ENCODE measurements at places on chromosomes 3 and 15.

DNA sequence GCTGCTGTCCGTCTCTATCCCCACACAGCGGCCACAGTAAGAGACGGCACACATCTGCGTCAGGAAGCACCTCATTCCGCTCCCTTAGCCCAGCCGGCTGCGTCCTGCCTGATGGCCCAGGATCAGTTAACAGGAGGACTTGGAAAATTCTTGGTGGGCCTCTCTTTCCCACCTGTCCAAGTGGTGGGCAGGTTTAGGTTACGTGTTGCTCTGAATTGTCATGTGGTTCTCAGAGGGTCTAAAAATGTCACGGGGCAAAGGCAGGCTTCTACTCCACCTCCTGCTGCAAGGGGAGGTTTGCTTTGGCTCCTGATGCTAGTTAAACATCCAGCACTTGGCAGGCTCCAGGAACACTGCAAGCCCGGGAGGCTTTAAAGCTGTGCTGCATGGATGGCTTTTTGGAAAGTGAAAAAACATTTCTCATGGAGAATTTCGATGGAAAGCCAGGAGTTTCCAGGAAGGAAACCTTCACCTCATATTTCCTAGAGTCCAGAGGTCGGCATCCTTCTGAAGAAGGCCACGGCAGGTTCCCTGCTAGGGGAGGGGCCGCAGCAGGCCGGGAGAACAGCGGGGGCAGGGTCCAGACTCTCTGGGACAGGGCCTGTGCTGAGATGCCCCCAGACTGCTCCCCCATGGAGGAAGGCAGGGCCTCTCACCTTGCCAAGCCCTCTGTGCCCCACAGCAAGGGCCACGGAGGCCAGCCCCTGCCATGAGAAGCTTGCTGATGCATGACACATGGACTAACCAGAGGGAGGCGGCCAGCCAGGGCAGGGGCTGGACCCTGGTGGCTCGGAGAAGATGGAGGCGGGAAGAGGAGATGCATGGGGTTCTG is 10.8 kb downstream of the CTSH start:
- H3K36me3 ChIP-seq, result no peaks in the 10 kb centered on the region
- DNase-seq, result no peak
- no peak overlapping the region for H3K4me3 ChIP-seq

GRCh38 chr15:60773901-60774300 is 295.0 kb upstream of the ICE2 start:
- peaks cover 17% of the 10 kb centered on the region for H3K27me3 ChIP-seq
- peaks cover 3% of the 10 kb centered on the region for H3K4me1 ChIP-seq
- H3K36me3 ChIP-seq, result no peaks in the 10 kb centered on the region
- H3K4me3 ChIP-seq, result no peak overlapping the region
- no peak overlapping the region for H3K27ac ChIP-seq

- peaks cover 15% of the 10 kb centered on the region for H3K27me3 ChIP-seq
- no peaks in the 10 kb centered on the region for H3K36me3 ChIP-seq
- no peak for DNase-seq
- no peak overlapping the region for H3K27ac ChIP-seq
Measured at GRCh38 chr3:160224811-160225175, 429 bp upstream of the C3orf80 start.

- no peaks in the 10 kb centered on the region for H3K36me3 ChIP-seq
- no peak for DNase-seq
- peaks cover 2% of the 10 kb centered on the region for H3K4me1 ChIP-seq
- H3K27me3 ChIP-seq, result no peaks in the 10 kb centered on the region
- H3K4me3 ChIP-seq, result no peak overlapping the region
Measured at GRCh38 chr15:94081829-94082228, 149.5 kb upstream of the MCTP2 start.

GRCh38 chr15:40103864-40104271 is 4.8 kb downstream of the BMF start:
- H3K27ac ChIP-seq, result no peak overlapping the region
- no peak for DNase-seq
- peaks cover 2% of the 10 kb centered on the region for H3K36me3 ChIP-seq
- H3K4me1 ChIP-seq, result peaks cover 28% of the 10 kb centered on the region
- peaks cover 9% of the 10 kb centered on the region for H3K27me3 ChIP-seq

GRCh38 chr3:169384573-169384972 is 278.9 kb downstream of the MECOM start:
- no peak for DNase-seq
- no peaks in the 10 kb centered on the region for H3K27me3 ChIP-seq

- H3K4me1 ChIP-seq, result peaks cover 8% of the 10 kb centered on the region
- no peak for DNase-seq
- no peak overlapping the region for H3K4me3 ChIP-seq
- H3K27me3 ChIP-seq, result no peaks in the 10 kb centered on the region
Measured at GRCh38 chr3:150797155-150797554, 34.2 kb upstream of the SIAH2 start.

DNA sequence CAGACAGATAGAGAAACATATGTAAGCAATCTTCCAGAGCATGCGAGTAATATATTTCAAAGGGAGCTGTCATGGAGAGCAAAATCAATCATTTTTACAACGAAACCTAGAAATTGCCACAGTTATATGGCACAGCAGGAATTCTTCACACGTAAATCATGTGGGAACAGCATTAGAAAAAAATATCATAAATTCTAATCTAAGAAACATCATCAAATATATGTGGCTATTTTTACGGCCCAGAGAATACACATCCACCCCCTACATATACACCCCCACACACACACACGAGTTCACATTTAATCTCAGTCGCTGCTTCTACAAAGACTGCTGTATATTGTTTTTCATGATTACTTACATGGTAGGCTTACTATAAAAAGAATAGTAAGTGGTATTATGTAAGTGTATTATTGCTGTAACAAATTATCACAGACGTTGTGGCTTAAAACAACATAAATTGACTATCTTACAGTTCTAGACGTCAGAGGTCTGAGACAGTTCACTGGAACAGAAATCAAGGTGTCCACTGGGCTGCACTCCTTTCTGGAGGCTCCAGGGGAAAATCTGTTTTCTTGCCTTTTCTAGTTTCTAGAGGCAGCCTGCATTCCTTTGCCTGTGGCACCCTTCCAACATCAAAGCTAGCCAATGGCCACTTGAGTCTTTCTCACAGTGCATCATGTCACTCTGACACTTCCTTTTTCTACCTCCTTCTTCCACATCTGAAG is 363.3 kb downstream of the ULK4 start:
- no peak for DNase-seq
- no peaks in the 10 kb centered on the region for H3K36me3 ChIP-seq
- no peaks in the 10 kb centered on the region for H3K27me3 ChIP-seq
- no peak overlapping the region for H3K27ac ChIP-seq

- no peaks in the 10 kb centered on the region for H3K27me3 ChIP-seq
- no peak overlapping the region for H3K4me3 ChIP-seq
- H3K27ac ChIP-seq, result no peak overlapping the region
- H3K4me1 ChIP-seq, result no peaks in the 10 kb centered on the region
Measured at GRCh38 chr3:169513672-169514071, 149.8 kb downstream of the MECOM start.

DNA sequence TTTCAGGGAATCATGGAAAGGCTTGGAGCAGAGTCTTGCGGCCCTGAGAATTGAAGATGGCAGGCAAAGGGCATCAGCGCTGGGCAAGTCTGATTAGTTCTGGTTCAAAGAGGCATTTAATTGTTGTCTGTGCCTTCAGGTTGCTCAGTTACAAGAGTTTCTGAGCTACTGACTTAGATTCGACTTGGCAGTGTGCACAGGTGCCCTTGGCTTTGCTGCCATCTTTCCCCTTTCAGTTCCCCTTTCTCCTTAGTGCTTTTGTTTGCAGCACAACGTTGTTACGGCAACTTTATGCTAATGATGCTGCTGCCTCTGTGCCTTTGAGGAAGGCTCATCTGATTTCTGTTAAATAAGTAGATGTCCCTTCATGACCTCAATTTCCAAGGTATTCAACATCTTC is 12.5 kb downstream of the P2RY14 start:
- peak; percentile 26 for DNase-seq
- no peaks in the 10 kb centered on the region for H3K27me3 ChIP-seq
- H3K27ac ChIP-seq, result no peak overlapping the region
- H3K4me3 ChIP-seq, result no peak overlapping the region
- peaks cover under 1% of the 10 kb centered on the region for H3K36me3 ChIP-seq

DNA sequence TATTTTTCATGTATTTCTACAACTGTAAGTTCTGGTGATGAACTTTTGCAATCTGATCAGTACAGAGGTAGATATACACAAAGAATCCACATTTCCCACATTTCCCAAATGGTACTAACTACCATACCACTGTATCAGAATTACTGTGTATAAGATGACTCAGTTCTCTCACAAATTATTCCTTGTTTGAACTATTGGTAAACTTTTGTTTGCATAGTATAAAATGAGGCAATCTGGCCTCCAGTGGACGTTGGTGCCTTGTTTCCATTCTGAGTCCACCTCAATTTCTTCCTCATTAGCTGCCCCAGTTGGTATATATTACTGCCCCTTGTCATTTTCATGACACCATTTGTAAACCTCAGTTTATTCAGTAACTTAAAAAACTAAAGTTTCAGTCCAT is 38.5 kb downstream of the SPTSSB start:
- H3K4me3 ChIP-seq, result no peak overlapping the region
- no peaks in the 10 kb centered on the region for H3K27me3 ChIP-seq
- no peak overlapping the region for H3K27ac ChIP-seq
- H3K36me3 ChIP-seq, result no peaks in the 10 kb centered on the region

DNA sequence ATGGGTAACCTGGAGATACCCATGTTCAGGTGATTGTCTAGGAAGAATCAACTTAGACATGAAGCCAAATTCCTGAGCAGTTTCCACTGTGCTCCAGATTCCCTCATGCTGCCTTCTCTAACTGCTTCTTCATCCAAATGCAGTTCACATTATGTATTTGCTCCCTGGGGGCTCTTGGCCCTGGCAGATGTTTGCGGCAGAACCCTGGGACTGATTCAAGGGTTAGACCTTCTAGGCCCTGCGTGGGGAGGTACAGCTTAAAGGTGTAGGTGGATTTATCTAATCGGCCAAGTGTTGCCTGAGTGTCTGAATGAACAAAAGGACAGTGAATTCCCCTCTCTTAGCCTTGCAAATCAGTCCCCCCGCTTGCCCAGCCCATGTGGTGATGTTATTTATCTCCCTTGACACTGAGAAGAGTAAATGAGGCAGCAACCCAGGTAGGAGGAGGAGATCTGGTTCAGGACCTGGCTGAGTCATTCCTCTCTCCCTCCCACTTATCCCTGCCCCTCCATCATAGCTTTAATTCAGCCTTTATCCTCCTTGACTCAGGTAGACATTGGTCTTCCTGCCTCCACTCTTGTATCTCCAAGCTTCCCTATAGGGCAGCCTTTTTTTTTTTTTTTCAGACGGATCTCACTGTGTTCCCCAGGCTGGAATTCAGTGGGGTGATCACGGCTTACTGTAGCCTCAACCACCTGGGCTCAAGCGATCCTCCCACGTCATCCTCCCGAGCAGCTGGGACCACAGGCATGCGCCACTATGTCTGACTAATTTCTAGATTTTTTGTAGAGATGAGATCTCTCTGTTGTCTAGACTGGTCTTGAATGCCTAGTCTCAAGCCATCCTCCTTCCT is 54.8 kb downstream of the MAGEF1 start:
- no peak for DNase-seq
- no peak overlapping the region for H3K4me3 ChIP-seq
- H3K27me3 ChIP-seq, result no peaks in the 10 kb centered on the region
- peaks cover 34% of the 10 kb centered on the region for H3K4me1 ChIP-seq

GRCh38 chr15:58541410-58542087 is 109.8 kb downstream of the LIPC start:
- no peak overlapping the region for H3K4me3 ChIP-seq
- no peaks in the 10 kb centered on the region for H3K36me3 ChIP-seq

DNA sequence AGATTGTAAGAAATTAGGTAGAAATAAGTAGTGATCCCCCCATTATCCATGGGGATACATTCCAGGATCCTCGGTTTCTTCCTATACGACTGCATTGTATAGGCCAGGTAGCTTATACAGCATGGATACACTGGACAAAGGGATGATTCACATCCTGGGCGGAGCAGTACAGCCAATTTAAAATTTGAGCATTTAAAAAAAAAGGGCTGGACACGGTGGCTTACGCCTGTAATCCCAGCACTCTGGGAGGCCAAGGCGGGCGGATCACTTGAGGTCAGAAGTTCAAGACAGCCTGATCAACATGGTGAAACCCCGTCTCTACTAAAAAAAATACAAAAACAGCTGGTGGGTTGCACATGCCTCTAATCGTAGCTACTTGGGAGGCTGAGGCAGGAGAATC is 976 bp upstream of the ARGFX start:
- H3K27ac ChIP-seq, result no peak overlapping the region
- DNase-seq, result no peak
- H3K36me3 ChIP-seq, result no peaks in the 10 kb centered on the region
- peaks cover 3% of the 10 kb centered on the region for H3K4me1 ChIP-seq

DNA sequence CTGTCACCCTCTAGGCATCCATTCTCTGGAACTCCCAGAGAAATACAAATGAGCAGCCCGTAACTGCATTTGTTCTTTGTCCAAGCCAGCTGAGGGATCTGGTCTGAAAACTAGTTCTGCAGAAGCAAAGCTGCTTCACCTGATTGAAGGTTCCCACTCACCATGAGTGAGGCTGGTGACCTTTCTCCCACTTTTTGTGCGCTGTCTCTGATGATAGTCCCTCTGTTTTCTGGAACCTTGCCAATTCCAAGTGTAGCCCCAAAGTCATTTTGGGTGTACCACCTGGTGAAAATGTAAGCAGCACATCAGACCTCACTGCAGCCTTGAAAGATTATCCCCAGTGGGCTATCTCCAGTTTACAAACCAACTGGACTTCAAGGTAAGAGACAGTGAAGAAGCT is 39.4 kb upstream of the BFSP2 start:
- DNase-seq, result no peak
- H3K36me3 ChIP-seq, result no peaks in the 10 kb centered on the region
- no peak overlapping the region for H3K4me3 ChIP-seq

GRCh38 chr3:42581709-42582473 is at the start of gene SEC22C:
Gene SEC22C, minus strand, starts transcription at chr3:42581967. Its CDS starts 12,921 bp downstream, at chr3:42569046.
- DNase-seq, result peak; percentile 94
- no peaks in the 10 kb centered on the region for H3K36me3 ChIP-seq
- peak within 1 kb of the TSS; percentile 73 for H3K4me3 ChIP-seq

DNA sequence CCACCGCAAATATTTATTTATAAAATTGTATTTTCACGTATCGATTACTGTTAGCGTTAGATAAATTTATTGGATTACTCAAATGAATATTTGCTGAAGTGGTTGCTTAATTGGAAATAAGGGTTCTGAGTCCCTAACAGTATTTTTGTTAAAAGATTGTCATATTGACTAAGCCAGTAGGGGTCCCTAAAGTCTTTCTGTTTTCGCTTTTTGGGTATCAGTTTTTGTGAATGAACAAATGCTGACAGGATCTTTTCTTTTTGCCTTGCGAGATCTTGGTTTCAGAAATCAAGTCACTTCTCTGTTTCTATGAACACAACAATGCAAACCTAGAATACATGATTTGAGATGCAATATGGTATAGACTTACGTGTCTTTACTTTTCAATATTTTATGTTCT is 7.1 kb downstream of the RAD51 start:
- H3K36me3 ChIP-seq, result peaks cover 12% of the 10 kb centered on the region
- H3K27ac ChIP-seq, result no peak overlapping the region
- H3K4me1 ChIP-seq, result no peaks in the 10 kb centered on the region
- no peaks in the 10 kb centered on the region for H3K27me3 ChIP-seq
